Stimulated activated CD4-positive, alpha-beta T cell treated with anti-CD3 and anti-CD28 coated beads, Interleukin-4, amount 100 ng/mL, for 1 hour (primary cell): ENCODE measurements at places on chromosomes 5 and 9.

- no peak for DNase-seq
These were observed 341.8 kb downstream of the NFIB start for GRCh38 chr9:13971966-13972655.

DNA sequence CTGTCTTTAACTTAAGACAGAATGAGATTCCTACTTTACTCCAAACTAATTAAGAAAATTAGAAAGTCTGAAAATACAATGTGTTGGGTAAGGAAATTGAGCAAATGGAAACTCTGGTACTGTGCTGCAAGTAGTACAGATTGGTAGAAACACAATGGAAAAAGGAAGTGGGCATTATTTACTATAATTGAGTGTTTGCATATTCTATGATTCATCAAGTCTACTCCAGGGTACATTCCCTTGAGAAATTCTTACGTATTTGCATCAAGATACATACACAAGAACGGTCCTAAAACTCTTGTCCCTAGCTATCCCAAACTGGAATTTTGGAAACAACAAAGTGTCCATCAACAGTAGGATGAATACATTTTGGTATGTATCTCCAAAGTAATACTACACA is 123.5 kb upstream of the TARS1 start:
- no peak for DNase-seq

GRCh38 chr9:11701706-11702105 is 991.5 kb upstream of the TYRP1 start:
- DNase-seq = no peak

DNA sequence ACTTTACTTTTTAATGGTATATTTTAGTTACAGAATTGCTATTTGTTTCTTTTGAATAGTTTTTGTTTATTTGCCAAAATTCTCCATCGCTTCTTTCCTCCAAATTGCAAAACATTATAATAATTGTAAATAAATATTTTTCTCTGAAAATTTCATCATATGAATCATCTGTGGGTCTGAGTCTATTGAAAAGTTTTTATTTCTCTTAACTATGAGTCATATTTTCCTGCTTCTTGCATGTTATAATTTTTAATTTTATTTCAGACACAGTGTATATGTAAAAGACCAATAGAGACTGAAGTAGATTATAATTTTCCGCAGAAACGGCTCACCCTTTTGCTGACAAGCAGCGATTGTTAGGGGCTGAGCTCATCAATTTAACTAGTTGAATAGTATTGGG is 279.1 kb upstream of the IL12B start:
- DNase-seq = no peak

- no peak for DNase-seq
These were observed 12.4 kb downstream of the MRPS30 start for GRCh38 chr5:44821164-44821563.

DNA sequence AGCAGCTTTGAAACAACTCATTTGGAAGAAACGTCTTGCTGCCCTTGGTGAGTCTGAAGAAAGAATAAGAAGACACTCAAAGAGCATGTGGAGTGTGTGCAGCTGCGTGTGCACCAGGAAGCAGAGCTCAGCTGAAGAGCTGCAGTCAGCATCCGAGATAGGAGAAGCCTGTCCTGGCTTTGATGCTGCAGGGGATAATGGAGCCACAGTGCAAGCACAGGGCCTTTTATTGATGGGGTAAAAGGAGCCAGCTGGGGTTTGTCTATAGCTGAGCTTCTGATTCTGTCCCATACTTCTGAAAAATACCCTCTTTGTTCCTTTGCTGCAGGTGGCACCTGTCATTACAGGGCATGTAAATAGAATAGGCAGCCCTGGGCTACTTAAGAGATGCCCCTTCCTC is 375.7 kb upstream of the ZNF462 start:
- no peak for DNase-seq
